Effector CD4-positive, alpha-beta T cell (primary cell): ENCODE measurements at places on chromosomes 4 and X.

DNA sequence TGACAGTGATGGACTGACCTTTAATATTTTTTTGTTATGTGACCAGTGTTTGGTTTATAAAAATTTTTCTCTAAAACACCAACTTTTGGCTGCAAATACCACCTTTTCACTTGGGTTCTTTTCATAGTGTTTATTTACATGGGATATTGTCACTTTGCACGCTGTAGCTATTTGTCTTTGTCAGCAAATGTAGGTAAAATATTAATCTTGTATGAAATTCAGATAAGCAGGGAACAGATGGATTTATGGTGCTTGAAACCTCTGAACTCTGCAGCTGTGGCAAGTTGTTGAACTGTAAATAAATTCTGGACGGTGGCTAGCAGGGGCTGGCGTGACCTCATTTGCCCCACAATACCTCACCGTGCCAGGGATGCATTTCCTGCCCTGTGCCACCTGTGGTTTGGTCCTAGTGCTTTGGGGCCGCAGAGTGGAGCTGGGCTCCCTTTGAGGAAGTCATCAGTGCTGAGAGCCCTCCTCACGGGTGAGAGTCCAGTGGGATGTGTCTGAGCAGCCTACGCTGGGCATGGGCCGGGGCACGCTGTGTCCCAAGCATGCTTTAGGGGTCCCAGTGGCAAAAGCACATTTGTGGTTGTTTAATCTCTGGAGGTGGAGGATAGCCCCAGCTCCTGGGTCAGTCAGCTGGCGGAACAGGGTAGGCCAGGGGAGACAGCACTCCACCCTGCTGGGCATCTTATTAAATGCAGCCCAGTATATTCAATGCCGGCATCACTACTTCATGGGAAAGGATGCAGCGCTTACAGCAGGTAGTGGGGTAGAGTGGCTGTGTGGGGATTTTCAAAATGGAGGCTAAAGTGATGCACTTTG, 108.6 kb downstream of the TBL1X start:
- DNase-seq = no peak

DNA sequence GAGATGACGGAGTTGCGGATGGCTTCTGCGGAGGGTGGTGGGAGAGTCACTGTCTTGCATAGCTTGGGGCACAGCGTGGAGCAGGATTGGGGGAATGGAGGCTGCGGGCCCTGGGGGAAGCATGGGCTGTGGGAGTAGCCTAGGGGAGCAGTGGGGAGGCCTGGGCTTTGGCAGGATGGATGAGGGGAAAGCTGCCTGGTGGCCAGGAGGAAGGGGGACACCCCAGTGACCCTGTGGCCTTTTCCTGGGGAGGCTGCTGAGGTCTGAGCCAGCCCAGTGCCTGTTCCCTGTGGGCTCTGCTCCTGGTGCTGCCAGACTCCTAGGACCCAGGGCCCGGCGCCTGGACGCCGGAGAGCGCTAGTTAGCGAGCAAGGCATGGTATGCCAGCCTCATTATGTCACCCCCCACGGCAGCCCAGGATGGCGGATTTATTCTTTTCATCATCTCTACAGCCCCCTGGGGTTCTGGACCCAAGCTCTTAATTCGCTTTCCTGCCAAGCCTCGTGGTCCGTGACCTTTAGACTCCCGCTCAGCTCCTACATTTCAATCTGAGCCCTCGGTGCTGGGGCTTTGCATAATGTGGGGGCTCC, 39.8 kb downstream of the SORCS2 start:
- no peak for DNase-seq

DNA sequence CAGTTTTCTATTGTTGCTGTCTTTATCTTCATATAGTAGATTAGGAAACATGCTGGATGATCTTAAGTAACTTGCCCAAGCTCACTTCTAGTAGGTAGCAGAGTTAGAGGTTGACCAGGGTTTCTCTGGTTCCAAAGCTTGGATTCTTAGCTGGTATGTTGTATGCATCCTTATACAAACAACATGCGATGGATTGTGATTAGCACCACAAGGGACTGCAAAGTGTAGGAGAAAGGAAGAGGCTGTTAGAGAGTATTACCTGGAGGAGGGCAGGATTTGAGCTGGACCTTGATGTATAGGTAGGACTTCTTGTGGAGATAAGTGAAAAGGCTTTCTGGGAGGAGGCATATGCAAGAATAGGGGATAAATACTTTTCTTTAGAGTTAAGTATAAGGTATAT, 5.6 kb downstream of the STIM2 start:
- no peak for DNase-seq

GRCh38 chrX:154030266-154030665, 10.6 kb upstream of the IRAK1 start:
- no peak for DNase-seq

DNA sequence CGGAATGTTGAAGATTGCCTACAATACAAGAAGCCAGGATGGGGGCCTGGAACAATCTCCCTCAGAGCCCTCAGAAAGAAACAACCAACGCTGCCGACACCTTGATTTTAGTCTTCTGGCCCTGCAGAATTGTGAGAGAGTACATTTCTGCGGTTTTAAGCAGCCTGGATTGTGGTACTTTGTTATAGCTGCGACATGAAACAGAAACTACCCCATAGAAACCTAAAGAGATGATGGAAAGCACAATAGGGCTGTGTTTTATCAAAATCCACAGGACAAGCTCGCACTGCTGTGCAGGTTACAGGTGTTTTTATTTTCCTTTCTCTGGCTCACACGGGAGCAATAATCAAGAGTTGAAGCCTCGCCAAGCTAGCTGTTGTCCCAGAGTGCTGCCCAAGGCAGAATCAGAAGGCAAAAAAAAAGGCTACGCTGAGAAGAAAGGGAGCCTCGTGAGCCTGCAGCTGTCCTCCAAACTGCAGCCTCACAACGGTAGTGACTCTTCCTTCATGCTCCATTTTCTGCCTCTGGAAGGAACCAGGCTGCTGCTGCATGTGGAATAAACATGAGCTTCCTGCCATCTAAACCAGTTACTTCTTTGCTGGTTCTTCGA, 232.4 kb downstream of the LDB2 start:
- DNase-seq = no peak
